Caco-2 (cell line): ENCODE measurements at places on chromosomes 7 and 10. TPM values are rescaled to one million over a fixed set of nuclear protein-coding genes. Genes with fewer than 3 reads are reported as not detected.

Gene TUBB8
- 0.37 TPM in 1 of 2 replicates, not detected in the other for total RNA-seq

Gene STOX1
- total RNA-seq = 8.5 and 9.0 TPM in 2 replicates

Gene SYT15B
- total RNA-seq = 0.11 TPM in 1 of 2 replicates, not detected in the other

Gene NYAP1
- total RNA-seq = 1.3 and 1.7 TPM in 2 replicates

- no peak for DNase-seq
Observed at GRCh38 chr7:110977127-110977737, 113.7 kb upstream of the LRRN3 start.

GRCh38 chr7:36852931-36853330 is 128.6 kb upstream of the AOAH start:
- DNase-seq = no peak

GRCh38 chr10:30083934-30084333 is 24.5 kb upstream of the JCAD start:
- DNase-seq = no peak

Gene SPDYE16
- 0.34 and 0.44 TPM in 2 replicates for total RNA-seq

Gene CRYGN
- not detected in 2 replicates for total RNA-seq

DNA sequence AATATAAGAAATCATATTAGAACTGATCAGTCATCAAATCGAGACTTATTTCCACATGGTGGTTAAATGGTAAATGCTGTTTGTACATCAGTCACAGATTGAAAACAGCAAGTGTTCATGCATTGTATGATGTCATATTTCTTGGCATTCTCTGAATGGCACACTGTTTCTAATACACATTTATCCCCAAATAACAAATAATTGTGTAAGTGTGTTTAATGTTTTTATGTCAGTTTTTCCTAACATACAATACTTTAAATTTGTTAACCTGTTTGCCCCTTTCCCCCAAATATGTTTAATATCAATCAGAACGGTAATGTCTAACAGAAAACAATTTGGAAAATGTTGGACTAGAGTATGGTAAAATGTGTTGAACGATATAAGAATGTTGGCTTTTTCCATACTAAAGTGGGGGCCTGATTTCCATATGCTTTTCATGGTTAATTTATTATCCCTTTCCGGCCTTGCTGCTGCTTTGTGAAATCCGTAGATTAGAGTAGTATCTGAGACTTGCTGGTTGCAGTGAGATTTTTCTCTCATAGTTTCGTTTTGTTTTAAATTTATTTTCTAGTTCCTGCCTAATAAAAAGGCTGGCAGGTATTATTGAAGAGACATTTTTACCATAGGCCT is 23.7 kb downstream of the RAB18 start:
- DNase-seq = no peak

DNA sequence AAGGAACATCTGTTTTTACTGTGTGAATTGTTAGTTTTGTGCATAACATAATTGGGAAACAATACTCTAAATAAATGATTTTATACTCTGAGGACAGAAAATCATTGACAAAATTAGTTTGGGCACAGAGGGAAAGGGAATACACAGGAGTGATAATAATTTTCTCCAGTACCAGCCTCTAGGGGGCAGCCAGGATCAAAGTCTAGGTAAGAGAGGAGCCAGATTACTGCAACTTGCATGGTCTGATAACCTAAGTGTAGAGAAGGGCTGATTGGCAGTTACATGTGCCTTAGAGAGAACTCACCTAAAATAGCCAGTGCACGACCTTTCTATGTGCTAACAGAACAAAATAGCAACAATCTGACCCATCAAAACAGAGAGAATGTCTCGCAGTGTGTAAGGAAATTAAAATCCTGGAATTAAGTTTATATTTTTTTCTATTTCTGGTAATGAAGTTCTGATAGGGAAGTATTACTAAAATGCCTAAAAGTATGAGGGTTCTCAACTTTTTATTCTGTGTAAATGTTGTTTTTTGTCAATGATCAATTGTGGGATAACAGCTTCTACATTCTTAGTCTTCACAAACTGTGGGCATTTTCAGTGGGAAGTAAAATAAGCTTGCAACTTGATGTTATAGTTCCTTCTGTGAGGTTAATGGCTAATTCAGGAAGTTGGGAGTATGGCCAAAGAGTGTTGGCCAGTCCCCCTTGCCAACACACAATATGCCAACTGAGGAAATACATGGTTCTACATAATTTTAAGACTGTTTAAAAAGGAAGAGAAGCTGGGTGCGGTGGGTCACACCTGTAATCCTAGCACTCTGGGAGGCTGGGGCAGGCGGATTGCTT is 66.4 kb downstream of the EXOC6 start:
- peak; percentile 69 for DNase-seq

DNA sequence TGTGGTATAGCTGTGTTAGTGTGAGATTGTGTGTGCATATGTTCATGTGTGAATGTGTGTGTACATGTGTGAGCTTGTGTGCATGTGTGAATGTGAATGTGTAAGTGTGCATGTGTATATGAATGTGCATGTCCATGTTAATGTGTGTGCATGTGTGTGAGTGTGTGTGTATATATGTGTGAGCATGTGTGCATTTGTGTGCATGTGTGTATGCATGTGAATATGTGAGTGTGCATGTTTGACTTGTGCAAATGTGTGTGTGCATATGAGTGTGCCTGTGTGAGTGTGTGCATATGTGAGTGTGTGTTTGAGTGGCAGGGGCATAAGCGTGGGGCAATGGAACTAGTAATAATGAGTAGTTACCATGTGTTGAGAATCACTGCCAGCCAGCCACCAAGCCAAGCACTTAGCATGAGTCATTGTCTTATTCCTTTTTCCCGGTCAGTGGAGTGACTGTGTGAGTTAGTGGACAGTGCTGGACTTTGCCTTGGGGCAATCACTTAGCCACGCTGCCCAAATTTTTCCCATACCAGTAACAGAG is 46.3 kb upstream of the SHH start:
- no peak for DNase-seq

DNA sequence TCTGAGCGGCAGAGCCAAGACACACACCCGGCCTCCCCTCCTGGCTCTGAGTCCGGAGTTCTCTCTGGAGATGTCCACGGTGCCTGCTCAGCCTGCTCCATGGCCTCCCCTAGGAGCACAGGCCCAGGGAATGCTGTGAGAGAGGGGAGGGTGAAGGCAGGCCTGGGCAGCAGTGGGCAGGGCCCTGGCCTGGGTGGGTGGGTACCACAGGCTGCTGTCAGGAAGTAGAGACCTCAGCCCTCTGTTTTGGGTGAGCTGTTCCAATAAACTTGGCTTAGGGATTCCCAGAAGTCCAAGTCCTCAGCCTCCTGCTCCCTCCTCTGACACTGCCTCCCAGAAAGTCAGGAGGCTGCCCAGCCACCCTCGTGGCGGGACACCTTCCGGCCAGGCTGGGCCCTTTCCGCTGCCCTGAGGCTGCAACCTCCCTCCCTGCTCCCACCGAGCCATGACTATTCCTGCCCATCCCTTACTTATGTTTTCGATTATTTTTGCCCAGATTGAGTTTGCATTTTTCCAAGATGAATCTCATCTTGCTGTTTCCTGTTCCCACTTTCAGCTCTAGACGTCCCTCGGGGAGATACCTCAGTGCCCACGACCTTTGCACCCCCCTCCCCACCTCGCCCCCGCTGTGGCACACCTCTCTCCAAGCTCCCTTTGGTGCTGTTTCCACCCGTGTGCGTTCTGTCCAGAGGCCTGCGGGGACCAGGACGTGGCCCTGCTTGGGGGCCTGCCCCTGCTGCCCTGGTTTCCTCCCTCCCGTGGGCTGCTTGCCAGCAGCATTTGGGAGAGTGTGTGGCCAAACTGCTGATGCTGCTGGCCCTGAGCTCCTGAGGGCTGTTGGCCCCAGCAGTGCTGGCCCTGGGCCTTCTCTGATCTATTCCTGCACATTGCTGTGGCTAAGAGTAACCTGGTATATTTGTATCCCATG is 5.8 kb upstream of the POLM start:
- no peak for DNase-seq
